ENCODE measurements at places on chromosomes 7 and 10.

DNA sequence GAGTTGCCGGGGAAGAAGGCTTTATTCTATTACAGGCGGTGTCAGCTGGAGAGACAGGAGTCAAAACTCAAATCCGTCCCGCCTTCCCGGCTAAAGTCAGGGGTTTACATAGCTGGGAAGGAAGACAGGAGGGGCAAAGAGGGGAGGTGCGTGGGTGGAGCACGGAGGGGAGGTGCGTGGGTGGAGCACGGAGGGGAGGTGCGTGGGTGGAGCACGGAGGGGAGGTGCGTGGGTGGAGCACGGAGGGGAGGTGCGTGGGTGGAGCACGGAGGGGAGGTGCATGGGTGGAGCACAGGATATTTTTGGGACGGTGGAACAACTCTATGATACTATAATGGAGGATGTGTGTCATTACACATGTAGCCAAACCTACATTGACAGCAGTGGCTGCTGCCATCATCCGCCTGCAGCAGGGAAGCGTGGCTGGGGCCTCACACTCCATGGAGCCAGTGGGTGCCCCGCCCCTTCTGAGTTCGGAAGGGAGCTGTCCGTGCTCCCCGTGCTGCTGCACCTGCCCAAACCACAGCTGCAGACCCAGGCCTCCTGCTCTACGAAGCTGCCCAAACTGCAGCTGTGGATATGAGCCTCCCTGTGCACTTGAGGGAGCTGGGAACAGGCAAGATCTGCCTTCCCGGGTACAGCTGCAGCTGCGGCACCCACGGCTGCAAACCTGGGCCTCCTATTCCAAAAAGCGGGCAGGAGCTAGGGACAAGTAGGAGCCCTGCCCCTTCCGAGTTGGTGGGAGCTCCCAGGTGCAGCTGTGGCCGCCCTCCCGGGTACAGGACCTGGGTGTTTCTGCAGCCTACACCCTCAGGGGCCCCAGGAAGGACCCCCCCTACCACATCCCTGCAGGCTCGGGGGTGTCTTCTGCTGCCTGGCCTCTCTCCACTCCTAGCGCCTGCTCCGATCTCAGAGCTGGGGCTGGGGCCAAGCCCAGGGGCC lies 119.4 kb downstream of the DYNC2I1 start:
- DNase-seq, result peak; percentile 17

GRCh38 chr10:48460182-48460581 lies 144.7 kb downstream of the ARHGAP22 start:
- DNase-seq, result no peak

DNA sequence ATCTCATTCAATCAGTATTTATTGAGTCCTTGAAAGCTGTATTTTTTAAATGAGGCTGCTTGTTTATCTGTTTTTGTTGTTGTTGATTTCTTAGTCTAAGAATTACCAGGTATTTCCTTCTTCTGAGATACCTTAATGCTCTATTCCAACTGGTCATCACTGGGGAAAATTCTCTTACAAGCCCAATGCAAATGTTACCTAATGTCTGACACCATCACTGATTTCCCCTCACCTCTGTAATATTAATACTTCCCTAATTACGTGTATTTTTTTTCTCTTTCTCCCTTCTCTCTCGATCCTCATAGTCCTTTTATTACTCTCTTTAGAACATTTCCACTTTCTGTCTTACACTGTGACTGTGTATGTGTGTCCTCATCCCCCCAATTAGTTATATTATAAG lies 13.9 kb downstream of the HDAC9 start:
- no peak for DNase-seq

GRCh38 chr10:70191972-70192305 lies 21.6 kb upstream of the SAR1A start:
- DNase-seq, result no peak

DNA sequence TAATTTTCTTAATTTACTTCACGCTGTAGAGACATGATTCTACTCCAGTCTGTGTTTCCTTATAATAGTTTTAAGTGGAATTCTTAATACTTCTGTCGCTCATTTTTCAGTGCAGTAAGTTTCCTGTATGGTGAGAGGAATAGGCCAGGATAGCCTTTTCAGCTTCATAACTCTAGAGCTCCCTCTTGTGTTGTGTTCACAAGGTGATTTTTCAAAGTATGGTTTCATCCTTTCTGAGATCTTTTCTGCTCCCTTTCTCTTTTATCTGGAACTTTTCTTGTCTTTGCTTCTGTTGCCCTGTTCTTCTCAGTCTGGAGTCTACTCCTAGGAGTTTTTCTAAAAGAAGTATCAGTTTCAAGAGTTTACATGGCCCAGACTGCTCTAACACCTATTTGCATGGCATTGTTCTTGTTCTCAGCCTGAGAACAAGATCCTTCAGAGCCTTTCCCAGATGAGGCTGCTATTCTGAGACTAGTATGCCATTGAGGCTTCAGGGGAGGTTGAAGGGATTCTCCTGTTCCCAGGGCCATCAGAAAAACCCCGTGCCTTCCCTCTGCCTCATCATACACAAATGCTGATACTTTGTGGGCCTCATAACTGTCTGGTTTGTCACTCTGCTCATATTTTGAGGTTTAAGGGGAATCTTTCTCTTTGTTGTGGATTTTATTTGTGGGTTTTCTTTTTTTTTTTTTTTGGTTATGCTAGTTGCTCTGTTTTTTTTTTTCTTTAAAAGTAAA lies 21.8 kb downstream of the NET1 start:
- no peak for DNase-seq

- DNase-seq, result no peak
Measured at GRCh38 chr7:113128031-113128430, 9.7 kb upstream of the SMIM30 start.

DNA sequence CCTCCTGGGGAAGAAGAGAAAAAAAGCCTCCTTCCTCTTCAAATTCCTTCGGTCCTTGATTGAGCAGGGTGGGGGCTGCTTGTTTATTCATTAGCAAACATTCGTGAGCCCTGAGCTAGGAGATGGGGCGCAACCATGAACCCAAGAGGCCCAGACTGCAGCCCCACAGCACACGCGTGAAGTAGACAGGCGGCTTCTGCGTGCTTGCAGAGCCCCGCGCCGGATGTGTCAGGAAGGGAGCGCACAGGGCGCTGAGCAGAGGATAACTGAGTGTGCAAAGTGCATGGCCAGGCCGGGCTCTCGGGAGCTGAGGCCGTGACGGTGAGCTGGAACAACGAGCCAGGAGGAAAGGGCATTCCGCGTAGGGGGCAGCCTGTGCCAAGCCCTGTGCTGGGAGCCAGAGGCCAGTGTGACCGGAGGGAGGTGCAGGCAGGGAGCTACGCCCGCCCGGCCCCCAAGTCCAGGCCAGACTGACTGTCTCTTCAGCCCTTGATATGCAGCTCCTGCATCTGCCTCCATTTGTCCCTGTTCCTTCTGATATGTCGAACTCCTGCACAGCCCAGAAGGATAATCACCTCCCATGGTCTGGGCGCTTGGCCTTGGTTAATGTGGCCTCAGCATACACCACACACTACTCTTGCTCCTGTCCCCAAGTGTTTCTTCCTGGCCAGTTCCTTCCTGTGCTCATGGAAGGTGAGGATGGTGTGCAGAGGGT lies 4.6 kb downstream of the FOXL3 start:
- DNase-seq, result no peak

- no peak for DNase-seq
Measured at GRCh38 chr10:115092258-115092554, 959 bp upstream of the ATRNL1 start.

DNA sequence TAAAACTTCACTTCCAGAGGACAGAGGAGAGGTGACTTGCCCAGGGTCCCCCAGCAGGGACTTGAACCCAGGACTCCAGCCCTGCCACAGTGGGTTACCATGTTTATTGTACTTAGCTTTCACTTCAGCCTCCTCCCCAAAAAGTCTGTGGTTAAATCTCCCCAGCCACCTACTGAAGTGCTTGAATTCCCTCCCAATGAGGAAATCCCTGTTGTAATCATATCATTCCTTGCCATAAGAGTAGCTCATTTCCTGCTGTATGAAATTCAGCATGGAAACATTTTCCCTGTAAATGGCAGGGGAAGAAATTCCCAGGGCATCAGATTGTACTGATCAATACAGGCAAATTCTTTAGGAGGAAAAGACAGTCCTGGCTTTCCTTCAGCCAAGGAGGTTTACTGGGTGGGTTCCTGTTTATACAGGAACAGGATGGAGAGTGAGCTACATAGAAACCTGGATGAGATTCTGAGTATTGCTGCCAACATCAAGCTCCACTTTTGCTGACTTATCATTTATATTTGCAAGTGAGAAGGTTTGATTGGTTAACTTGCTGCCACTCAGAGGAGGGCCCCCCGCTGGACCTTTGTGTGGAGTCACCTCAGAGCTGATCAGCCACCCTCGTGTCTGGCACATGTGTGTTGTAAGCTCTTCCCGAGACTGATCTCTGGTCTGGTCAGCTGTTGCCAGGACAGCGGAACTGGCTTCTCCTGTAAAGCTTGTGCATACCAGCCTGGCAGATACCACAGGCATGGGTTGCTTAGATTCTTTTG lies 16.4 kb upstream of the PDZD8 start:
- no peak for DNase-seq

DNA sequence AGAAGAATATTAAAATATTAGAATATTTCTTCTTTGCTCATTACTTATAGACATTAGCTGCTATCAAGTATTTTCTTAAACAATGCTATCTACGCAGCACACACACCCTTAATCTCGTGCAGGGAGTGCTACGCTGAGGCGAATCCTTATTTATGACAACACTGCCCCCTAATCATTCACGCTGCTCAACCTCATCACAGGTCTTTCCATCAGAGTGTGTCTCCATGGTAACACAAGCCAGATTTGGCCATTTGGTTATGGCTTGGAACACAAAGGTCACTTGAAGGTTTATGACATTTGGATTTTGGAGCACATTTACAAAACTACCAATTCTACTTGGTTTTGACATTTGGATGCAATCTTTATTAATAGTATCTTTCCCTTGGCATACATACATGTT lies 45.4 kb upstream of the MYO3A start:
- no peak for DNase-seq
